Stimulated activated CD8-positive, alpha-beta memory T cell treated with anti-CD3 and anti-CD28 coated beads, Interleukin-4, amount 100 ng/mL, for 4 hours (primary cell): ENCODE measurements at places on chromosomes 3 and 15.

DNA sequence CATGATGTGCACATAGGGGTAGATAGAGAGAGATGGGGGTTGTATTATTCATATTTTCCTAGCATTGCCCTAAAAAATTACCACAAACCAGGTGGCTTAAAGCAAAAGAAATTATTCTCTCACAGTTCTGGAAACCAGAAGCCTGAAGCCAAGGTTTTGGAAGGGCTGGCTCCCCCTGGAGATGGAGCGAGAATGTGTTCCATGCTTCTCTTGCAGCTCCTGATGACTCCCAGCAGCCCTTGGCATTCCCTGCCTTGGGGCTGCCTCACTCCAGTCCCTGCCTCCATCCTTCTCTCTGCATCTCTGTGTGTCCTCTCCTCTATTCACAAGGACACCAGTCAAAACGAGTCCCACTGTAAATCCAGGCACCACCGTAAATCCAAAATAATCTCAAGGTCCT, 91.5 kb upstream of the FAM174B start:
- DNase-seq = no peak

GRCh38 chr3:94462931-94463330, 400.1 kb downstream of the NSUN3 start:
- DNase-seq = no peak

GRCh38 chr15:61712129-61712759, 348.0 kb downstream of the VPS13C start:
- no peak for DNase-seq

GRCh38 chr15:100650685-100651084, 48.3 kb downstream of the ASB7 start:
- DNase-seq = no peak

GRCh38 chr3:153242896-153243295, 80.9 kb downstream of the RAP2B start:
- DNase-seq = no peak
